ENCODE measurements at places on chromosomes 4 and X.
A peak's percentile ranks its signal among the peaks of the same experiment; 100 is the strongest.

- peak; percentile 53 for DNase-seq
Measured at GRCh38 chrX:55056820-55057674, 17.8 kb upstream of the PAGE2B start.

DNA sequence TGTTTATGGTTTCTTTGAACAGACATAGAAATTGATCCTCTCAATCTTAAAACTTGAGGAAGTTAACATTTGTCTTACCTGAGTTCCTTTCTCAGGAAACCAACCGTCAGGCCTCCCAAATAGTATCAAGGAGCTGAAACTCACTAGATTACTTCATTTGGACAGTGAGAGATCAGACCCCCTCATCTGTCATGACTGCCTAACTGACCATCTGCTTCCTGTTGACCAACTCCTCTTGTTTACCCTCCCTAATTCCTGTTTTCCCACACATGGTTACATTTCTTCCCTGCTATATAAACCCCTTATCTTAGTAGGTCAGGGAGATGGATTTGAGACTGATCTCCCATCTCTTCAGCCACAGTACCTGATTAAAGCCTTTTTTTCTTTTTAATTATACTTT lies 46.2 kb upstream of the NMU start:
- no peak for DNase-seq

DNA sequence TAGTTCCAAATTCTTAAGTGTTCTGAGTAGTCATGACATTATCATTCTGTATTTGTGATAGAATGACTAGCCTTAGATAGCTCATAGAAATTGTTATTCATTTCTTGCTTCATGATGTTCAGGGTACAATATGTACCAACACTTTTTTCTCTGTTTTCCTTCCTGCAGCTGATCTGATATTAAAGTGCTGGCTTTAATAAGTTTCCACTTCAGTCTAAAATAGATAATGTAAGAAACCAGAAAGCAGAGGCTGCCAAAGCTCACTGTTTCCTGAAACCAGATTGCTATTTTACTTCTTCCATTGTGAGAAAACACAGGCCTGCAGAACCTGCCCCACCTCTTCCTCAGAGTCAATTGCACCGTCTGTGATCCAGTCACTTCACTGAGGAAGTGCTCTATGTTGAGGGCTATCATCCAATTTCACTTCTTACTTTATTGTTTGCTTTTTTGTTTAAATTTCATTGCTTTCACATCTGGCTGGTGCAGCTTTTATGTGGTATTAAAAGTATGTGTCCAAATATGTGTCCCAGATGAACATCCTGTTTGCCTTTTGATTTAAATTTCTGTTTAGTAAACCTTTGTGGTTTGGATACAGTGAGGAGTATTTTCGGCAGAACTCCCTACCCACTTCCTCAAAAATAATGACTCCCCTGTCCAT lies 652.1 kb downstream of the ANKRD50 start:
- no peak for DNase-seq

DNA sequence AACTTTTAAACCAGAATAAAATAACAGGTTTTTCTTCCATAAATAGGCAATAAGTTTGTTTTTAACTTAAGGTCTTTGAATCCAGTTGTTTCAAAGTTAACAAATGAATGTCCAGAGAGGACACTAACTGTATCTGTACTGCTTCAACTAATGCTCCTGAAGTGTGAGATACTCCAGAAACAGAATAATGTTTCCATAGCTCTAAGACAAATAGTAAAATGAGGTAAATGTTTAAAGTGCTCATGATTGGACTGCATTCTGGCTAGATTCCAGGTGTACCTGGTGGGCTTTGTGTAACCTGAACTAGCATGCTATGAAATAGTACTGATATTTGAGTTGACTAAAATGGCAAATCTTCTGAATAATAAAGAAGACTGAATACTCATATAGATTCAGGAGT lies 51.7 kb downstream of the METTL14 start:
- no peak for DNase-seq

DNA sequence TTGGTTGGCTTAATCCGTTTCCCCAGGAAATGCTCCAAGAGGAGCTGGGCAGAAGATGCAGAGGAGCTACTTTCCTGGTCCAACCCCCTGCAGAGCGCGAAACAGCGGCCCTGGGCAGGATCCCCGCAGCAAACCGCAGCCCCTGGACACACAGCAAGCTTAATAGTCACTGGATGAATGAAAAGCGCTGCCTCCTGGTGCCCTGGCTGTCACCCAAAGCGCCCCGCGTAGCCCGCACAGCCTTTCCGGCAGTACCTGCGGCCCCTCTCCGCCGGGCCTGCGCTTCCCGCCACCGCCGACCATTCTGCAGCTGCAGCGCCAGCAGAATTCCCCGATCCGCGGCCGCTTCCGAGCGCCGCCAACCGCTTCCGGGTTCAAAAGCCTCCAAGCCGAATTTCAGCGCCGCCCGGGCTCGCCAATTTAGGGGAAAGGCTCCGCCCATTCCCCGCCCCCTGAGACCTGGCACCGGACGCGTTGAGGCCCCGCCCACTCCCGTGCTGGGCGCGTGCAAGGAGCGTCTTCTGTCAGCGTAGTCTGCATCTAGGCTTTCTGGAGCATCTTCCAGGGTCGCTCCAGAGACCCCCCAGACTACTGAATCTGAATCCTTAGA lies at the start of gene HPF1:
Gene HPF1 (minus strand): TSS at position 370 of the 610 bp plus-strand sequence. CDS start 67 bp downstream, at position 303.
- DNase-seq = peak; percentile 94

All from CD4-positive, alpha-beta T cell treated with Interleukin-6 at 100 ng/mL for 8 hours (primary cell).